Activated CD4-positive, alpha-beta T cell treated with anti-CD3 and anti-CD28 coated beads for 4 hours (primary cell): ENCODE measurements at places on chromosomes 3 and 15.

- no peak for DNase-seq
Measured at GRCh38 chr3:39783680-39784079, 25.7 kb upstream of the MYRIP start.

- no peak for DNase-seq
Measured at GRCh38 chr3:182732232-182733015, 60.9 kb upstream of the ATP11B start.

DNA sequence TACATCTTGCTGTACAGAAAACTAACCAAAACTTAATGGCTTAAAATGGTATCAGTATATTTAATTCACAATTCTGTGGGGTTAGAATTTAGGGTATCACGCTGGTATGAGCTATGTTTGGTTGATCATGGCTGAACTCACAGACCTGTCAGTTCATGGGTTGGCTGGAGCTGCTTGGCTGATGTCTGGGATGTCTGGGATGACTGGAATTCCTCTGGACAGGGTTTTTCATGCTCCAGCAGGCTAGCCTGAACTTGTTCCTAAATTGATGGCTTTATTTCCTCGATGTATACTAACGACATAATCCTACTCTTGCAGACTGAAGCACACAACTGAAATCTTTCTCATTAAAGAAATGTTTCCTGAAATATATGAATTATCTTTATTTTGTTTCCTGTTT lies 338.9 kb upstream of the GBE1 start:
- no peak for DNase-seq

- no peak for DNase-seq
Measured at GRCh38 chr3:135807879-135808278, 157.6 kb upstream of the PPP2R3A start.

DNA sequence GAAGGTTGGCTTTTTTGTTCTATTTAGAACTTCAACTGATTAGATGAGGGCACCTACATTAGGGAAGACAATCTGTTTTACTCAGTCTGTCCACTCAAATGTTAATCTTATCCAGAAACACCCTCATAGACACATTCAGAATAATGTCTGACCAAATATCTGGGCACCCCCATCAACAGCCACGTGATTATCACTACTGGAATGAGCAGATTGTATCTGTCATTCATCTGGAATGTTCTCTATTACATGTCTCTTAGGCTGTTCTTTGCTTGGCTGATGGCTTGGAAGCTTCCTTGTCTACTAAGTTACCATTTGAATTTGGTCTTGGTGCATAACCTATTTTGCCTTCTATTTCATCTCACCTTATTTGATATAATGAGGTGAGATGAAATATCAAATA lies 15.7 kb upstream of the LRRC58 start:
- no peak for DNase-seq

GRCh38 chr3:157329551-157329950 lies 107.1 kb upstream of the PTX3 start:
- DNase-seq, result no peak
